Activated CD4-positive, alpha-beta T cell treated with anti-CD3 and anti-CD28 coated beads for 4 hours (primary cell): ENCODE measurements at places on chromosomes 7 and 10.

GRCh38 chr7:1563981-1564602 is 5.7 kb downstream of the PSMG3 start:
- DNase-seq: no peak

DNA sequence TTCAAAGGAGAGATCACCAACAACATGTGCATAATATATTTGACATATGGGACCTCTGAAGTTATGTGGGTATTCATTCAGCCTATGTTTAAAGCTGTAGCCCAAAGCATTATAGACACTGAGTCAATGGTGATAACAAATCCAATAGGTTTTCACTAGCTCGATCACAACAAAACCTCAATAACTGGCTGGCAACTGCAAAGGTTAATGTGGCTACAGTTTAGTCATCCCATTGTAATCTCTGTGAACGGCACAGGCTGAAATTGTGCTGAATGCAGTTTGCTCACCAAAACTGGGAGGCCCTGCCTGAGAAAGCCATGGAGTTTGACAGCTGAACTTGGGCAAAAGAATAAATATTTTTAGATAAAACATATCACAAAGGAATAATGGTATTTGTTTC is 152.4 kb upstream of the ADO start:
- no peak for DNase-seq

DNA sequence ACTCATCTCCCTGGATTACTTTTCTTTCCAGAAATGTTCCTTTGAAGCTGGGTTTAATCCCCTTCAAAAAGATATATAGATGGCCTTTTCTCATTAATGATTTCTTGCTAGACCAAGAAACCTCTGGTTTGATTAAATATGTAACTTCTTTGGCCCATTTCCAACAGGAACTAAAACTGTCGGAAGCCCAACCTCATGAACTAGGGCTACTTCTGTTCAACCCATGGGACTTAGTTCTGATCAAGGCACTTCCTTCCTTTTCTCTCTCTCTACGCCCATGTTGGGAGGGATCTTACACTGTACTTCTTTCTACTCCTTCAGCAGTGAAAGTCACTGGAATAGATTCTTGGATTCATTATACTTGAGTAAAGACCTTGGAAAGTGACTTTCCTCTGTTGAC is 83.6 kb downstream of the TMEM106B start:
- DNase-seq: no peak

- no peak for DNase-seq
These were observed 17.3 kb downstream of the SLC25A13 start for GRCh38 chr7:96304573-96304972.

- no peak for DNase-seq
These were observed 20.4 kb downstream of the SSMEM1 start for GRCh38 chr7:130227883-130228575.

- no peak for DNase-seq
These were observed 226.5 kb downstream of the RPS24 start for GRCh38 chr10:78260141-78260540.

DNA sequence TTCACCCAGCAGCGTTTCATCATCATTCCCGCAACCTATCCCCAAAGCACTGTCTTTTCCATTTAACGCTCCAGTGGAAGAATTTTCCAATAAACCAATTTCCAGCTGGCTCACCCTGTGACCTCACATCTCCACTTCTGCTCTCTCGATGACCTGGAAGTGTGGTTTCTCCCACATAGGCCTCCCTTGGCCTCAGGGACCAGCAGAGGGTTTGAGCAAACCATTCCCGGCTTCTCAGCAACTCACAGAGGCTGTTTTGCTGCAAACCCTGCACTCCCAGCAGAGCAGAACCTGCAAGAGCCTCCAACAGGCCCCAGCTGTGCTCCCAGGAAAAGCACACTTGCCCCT is 523.0 kb upstream of the FOXK1 start:
- no peak for DNase-seq

- DNase-seq: no peak
These were observed 4.5 kb downstream of the BBIP1 start for GRCh38 chr10:110914431-110914830.
